HT1080 (cell line): ENCODE measurements at places on chromosomes 3 and 15. TPM values are rescaled to one million over a fixed set of nuclear protein-coding genes. Genes with fewer than 3 reads are reported as not detected.

The ZNF660 gene
- total RNA-seq = 0.11 and 0.60 TPM in 2 replicates

The TRAT1 gene
- total RNA-seq = not detected in 2 replicates

The SCAMP5 gene
- 0.90 and 1.8 TPM in 2 replicates for total RNA-seq

The WDR49 gene
- total RNA-seq = not detected in 2 replicates

The ACTL6A gene
- total RNA-seq = 135 and 170 TPM in 2 replicates

The NUP210 gene
- total RNA-seq = 0.23 and 0.39 TPM in 2 replicates

The SMCO1 gene
- total RNA-seq = 0.14 TPM in 1 of 2 replicates, not detected in the other

The TMEM89 gene
- total RNA-seq = not detected in 2 replicates

The SOX2 gene
- total RNA-seq = not detected in 2 replicates

The GABRA5 gene
- 0.59 and 0.97 TPM in 2 replicates for total RNA-seq

The HRH1 gene
- total RNA-seq = 16.1 and 16.7 TPM in 2 replicates

The MYZAP gene
- total RNA-seq = 1.8 and 2.1 TPM in 2 replicates

GRCh38 chr15:37372064-37372463, 271.7 kb upstream of the MEIS2 start:
- DNase-seq = peak; percentile 1

DNA sequence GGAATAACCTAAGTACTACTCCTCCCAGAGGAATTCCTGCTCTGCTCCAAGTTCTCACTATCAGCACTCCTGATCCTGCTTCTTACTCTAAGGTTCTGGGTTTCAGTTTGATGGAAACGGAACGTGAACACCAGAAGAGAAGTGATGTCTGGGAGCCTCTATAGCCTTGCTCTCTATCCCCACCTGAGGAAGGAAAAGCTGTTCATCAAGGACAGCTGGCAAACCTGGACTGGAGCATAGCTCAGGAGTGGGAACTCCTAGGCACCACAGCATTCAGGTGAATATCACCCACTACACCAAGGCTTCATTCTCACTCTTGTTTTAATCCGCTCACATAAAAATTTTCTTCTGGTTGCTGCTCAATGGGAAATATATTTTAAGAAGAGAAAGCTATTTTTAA, 13.0 kb upstream of the CADPS start:
- no peak for DNase-seq

- no peak for DNase-seq
Measured at GRCh38 chr3:134850761-134851160, 55.7 kb downstream of the EPHB1 start.

DNA sequence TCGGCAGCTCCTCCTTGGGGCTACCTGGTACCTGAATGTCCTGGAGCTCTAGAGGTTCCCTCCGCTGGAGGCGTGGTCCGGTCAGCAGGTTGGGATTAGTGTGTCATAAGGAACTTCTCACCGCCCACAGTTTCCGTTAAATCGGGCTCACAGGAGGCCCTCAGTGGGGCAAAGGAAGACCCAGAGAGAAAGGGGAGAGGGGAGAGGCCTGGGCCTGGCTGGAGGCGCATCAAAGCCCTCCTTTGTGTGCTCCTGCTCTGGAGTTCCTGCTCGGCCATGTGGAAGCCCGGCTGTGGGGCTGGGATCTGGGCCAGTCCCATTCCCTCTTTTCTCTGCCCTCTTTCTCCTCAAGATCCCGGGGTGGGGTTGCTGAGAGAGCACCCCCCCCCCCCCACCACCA, at the start of gene RLBP1:
Gene RLBP1, minus strand, starts transcription at position 37 of the 400 bp plus-strand sequence. CDS start 2,604 bp downstream, outside the sequence.
- no peak for DNase-seq

DNA sequence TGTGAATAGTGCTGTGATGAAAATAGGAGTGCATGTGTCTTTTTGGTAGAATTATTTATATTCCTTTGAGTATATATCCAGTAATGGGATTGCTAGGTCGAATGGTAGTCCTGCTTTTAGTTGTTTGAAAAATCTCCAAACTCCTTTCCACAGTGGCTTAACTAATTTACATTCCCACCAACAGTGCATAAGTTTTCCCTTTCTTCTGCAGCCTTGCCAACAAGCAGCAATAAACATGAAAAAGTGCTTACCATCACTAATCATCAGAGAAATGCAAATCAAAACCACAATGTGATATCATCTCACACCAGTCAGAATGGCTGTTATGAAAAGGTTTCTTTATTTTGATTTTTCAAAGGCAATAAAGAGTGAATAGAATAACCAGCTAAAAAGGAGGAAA, 1105.9 kb downstream of the NAALADL2 start:
- DNase-seq = no peak

GRCh38 chr15:25136119-25136518, 181.3 kb downstream of the SNRPN start:
- DNase-seq = no peak

- no peak for DNase-seq
Measured at GRCh38 chr3:79125313-79125984, 642.3 kb downstream of the ROBO1 start.

GRCh38 chr15:95647531-95648277, 682.8 kb upstream of the NR2F2 start:
- DNase-seq = no peak

DNA sequence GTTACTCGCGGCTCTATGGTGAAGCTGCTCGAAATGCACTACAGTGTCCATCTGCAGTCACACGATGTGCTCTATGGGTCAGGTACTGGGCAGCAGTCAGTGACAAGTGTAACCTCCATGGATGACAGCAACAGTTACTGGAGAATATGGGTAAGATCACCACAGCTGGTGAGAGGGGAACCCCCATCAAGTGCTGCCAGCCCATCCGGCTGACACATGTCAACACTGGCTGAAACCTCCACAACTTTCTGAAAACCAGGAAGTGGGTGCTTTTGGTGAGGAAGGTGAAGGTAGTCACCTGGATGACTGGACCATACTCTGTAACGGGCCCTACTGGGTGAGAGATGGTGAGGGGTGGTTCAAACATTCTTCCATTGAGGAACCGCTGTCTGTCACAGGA, 87.4 kb upstream of the C15orf39 start:
- no peak for DNase-seq

DNA sequence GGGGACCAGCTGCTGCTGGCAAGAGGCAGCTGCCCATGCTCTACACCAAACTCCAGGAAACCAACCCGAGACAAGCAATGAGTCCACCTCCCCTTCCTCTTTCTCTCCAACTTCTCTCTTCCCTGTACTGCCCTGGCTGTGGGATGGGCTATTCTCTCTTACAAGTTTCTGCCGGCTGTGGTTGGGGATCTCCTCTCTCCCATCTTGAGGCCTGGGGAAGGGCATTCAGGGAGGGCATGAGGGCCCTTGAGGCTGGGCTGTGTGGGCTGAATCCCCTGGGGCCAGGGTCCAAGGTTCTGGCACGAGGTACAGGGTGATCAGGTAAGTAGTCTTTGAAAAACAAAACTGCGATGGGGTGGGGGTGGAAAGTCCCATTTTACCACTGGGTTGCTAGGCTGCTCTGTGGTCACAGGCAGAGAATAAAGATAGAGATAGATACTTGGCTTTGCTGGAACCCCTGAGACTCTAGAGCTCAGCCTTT, 32.3 kb upstream of the CTSH start:
- DNase-seq = no peak

DNA sequence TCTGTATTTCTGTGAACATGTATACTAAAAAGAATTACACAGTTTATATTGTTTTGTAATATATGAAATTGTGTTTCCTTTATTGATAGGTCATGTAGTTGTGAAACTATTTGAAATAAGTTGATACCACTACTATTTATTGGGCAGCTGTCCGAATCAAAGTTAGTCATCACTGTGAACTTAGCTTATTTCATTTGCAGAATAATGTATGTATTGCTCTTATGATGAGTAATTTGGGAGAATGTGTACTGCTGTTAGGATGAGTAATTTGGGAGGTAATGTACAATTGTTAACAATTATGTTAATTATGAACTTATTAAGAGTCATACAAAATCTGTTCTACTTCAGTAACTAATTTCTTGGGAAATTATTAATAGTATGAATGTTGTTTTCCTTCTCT, 22.2 kb downstream of the FXR1 start:
- DNase-seq = no peak

DNA sequence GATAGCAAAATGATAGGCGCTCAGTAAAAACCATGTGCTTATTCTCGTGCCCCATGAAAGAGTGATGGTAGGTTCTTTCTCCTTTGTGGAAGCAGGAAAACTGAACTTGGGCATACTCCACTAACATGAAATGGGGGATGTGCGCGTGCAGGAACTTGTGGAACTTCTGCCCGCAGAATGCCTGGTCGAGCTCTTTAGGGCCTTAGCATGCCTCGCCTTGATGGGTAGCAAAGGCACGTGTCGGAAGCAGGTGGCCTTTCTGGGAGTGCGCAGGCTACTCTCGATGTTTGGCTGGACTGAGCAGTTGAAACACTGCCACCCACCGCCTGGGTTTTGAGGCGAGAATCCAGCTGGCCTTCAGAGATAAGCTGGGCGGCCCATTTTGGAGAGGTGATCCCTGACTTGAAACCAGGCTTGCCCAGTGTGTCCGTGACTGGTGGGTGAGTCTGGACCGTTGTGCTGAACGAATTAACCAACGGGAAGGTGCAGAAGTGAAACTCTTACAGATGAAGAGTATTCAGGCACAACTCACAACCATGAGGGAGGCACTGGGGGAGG, 842 bp downstream of the PCCB start:
- DNase-seq = peak; percentile 27

DNA sequence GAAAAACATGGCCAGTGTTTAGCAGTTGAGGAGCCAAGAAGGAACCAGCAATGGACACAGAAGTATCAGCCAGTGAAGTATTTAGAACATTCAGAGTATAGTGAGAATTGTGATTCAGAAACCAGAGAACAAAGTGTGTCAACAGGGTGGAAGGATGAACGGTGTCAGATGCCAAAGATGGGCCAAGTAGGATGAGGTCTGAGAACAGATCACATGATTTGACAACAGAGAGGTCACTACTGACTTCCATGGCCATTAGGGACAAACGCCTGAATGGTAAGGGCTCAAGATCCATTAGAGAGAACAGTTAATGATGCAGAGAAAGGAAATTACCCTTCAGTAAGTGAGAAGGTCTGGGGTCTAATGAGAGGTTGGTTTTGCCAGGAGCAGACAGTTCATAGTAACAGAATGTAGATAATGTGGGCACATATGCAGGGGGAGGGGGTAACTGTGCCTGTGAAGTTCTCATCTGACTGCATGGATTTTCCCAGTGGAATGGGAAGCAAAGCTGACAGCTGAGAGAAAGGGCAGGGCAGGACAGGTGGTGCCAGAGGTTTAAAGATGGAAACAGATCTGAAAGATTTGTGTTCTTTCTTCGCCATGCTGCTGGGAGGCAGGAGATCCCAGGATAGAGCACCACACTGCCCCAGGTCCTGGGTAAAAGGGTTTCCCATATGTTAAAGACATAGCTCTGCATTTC, 4.8 kb upstream of the ACAD9 start:
- no peak for DNase-seq

DNA sequence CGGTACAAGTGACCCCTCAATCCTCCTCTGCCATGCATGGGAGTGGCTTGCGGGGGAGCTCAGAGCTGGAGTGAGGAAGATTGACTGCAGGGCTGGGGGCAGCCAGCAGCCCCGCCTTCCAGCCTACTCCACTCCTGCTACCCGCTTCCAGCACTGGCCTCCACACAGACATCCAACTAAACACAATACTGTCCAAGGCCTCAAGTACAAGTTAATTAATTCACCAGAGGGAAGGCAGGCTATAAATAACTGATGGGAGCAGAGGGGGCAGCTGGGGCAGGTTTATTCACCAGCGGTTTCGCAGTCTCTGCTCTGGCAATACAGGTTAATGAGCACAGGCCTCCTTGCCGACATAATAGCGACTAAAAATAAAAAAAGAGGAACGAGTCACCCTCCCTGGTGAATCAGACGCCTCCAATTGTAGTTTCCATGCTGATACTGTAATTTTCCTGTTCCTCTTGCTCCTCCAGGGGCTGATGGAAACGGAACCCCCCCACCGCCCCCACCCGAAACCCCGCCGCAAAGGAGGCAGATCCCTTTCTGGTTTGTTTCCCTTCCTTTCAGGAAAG, 166.4 kb upstream of the TLE3 start:
- DNase-seq = no peak

GRCh38 chr3:15297608-15298350, 34.6 kb downstream of the SH3BP5 start:
- no peak for DNase-seq

DNA sequence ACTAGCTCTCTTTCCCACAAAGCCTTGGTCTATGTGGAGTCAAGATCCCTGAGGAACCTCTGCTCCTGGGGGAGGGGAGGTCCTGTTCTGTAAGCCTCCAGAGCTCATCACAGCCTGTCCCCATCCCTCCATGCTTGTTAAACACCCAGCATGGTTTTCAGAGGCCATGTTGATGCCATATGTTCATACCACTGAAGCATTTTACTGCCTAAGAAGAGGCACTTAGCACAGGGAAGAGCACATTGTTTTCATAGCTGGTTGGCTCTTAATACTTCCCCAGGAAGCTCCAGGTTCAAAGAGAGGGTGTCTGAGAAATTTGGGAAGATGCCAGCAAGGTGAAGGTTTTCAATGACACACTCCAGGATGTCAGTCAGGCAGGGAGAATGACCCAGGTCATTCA, 25.6 kb downstream of the CPNE4 start:
- DNase-seq = no peak

DNA sequence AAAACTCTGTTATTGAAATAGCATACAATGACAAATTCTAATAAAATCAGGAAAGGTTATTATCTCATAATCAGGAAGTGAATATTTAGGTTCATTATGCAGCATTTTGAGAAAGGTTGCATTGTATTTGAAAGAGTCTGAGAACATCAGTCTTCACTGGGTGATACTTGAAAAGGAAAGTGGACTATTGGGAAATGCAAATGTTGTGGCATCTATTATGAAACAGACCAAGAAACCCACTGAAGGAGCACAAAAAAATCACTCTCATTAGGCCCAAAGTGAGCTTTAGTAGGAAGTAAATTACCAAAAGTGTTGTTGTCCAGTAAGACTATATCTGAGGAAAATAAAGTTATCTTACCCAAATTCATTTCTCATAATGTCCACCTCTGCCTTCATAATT, 90.8 kb downstream of the ZPLD1 start:
- no peak for DNase-seq

DNA sequence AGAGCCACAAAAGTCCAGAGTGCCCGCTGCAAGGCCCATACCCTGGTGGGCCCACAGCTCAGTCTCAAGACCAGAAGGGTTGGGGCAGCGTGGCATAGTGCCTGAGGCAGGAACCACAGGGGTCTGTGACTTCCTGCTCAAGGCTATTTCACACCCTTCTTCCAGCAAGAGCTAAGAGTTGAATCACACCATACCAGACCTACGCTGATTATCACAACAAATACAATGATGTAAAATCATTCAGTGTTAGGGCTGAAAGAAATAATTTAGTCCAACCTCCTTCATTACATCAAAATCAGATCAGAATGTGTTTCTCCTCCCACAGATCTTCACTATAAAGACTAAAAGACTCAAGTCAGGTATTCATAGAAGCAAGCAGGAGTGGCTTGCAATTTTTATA, 27.8 kb upstream of the ST8SIA2 start:
- DNase-seq = no peak

GRCh38 chr3:86949850-86950249, 41.1 kb downstream of the VGLL3 start:
- no peak for DNase-seq

- DNase-seq = no peak
Measured at GRCh38 chr3:45283471-45283870, 57.4 kb upstream of the TMEM158 start.
